Stomach (tissue), 19 donors: ENCODE measurements at places on chromosomes 4 and X.

GRCh38 chrX:148517176-148517575, 16.8 kb downstream of the AFF2 start:
- no peak for DNase-seq

DNA sequence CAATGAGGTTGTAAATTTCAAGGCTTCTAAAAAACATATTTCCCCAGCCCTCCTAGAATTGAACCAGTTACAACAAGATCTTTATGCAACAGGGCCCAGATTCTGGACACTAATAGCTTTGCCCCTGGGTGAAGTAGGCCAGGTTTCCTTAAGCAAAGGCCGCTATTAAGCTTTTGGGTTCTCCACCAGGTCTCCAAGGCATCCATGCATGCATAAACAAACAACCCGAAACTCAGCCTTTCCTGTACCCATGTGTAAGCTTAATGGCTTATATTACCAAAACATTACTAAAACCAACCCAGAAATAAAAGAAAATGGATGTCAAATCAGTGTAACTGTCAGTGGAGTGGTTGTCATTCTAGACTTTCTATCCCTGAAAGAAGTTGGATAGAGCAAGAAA, 137.1 kb downstream of the ARHGAP6 start:
- no peak for DNase-seq

GRCh38 chr4:40121515-40121914, 64.9 kb downstream of the N4BP2 start:
- DNase-seq = peak; percentile 34

DNA sequence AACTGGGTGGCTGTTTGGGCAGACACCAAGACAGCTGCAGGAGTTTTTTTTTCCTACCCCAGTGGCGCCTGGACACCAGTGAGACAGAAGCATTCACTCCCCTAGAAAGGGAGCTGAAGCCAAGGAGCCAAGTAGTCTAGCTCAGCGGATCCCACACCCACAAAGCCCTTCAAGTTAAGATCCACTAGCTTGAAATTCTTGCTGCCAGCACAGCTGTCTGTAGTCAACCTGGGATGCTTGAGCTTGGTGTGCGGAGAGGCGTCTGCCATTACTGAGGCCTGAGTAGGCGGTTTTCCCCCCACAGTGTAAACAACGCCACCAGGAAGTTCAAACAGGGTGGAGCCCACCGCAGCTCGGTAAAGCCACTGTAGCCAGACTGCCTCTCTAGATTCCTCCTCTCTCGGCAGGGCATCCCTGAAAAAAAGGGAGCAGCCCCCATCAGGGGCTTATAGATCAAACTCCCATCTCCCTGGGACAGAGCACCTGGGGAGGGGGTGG, 171.4 kb downstream of the ARHGEF9 start:
- DNase-seq = no peak

DNA sequence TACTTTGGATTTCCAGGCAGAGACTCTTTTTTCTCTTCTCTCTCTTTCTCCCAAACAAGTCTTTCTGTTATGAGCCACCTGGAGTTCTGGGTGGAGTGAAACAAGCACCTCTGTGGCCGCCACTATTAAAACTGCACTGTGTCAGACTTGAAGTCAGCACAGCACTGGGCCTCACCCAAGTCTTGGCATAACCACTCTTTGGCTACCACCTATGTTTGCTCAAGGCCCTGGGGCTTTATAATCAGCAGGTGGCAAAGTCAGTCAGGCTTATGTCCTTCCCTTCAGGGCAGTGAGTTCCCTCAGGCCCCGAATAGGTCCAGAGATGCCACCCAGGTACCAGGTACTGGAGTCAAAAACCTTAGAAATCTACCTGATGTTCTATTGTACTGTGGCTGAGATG, 52.4 kb downstream of the ITIH6 start:
- peak; percentile 48 for DNase-seq

GRCh38 chr4:180557348-180557747, 1685.9 kb upstream of the TENM3 start:
- no peak for DNase-seq

DNA sequence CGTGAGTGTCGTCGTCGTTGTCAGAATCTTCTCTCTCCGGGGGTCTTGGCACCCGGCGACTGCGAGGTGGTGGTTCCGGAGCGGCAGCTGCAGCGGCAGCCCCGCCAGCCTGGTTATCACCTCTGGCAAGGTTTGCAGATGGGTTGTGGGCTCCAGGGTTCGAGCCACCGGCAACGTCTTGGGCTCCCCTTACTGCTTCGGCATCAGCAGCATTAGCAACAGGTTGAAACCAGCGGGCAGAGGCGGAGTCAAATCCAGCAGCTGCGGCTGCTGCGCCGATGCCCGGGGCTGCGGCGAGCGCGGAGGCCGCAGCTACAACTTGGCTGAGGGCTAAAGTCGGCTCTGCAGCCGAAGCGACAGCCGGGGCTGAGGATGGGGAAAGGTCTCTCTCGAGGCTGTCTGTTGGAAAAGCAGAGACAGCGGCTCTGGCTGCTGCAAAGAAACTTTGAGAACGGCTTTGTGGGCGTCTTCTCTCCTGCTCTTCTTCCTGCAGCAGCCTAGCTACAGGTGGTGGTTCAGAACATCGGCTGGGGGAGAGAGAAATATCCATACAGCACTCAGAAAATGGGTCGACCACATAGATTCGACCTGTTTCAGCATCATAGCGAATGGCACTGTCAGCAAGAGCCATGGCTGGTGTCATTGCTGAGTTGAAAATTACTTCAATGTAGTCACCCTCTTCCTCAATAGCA, 3.6 kb downstream of the IRS4 start:
- DNase-seq = peak; percentile 50

GRCh38 chr4:100590325-100590724, 72.5 kb upstream of the EMCN start:
- no peak for DNase-seq

DNA sequence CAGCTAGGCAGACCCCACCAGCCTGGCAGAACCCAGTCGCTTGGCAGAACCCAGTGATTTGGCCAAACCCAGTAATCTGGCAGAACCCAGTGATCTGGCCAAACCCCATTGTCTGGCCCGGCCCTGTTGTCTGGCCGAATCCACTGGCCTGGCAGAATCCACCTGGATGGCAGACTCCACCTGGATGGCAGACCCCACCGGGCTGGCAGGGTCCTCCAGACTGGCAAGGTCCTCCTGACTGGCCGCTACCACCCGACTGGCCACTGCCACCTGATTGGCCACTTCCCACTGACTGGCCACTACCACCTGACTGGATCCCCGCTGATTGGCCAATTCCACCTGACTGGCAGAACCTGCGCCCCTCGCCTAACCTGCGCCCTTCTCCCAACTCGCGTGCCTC, 3.2 kb downstream of the MAGED1 start:
- no peak for DNase-seq
